ENCODE measurements at places on chromosomes 2 and 18.

DNA sequence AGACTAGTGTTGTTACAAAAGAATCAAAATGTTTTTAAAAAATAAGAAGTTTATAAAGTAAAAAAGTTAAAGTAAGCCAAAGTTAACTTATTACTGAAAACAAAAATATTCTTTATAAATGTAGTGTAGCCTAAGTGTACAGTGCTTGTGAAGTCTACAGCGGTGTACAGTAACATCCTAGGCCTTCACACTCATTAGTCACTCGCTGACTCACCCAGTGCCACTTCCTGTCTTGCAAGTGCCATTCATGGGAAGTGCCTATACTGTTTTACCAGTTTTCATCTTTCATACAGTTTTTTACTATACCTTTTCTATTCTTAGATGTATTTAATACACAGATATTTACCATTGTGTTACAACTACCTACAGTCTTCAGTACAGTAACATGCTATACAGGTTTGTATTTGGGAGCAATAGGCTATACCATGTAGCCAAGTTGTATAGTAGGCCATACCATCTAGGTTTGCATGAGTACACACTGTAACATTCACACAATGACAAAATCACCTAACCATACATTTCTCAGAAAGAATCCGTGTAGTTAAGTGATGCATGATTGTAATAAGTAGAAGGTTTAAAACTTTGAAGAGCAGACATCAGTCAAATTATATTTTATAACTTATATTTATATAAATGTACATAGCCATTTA is 13.4 kb downstream of the SERPINB7 start:
- DNase-seq = no peak

- no peak for DNase-seq
Observed at GRCh38 chr2:128320192-128320905, 1.7 kb upstream of the HS6ST1 start.

GRCh38 chr2:58664523-58665151 is 423.5 kb upstream of the FANCL start:
- DNase-seq = no peak

- DNase-seq = no peak
Observed at GRCh38 chr2:134402410-134402809, 148.5 kb downstream of the MGAT5 start.

- DNase-seq = no peak
Observed at GRCh38 chr18:11948852-11949523, 32.3 kb upstream of the IMPA2 start.

DNA sequence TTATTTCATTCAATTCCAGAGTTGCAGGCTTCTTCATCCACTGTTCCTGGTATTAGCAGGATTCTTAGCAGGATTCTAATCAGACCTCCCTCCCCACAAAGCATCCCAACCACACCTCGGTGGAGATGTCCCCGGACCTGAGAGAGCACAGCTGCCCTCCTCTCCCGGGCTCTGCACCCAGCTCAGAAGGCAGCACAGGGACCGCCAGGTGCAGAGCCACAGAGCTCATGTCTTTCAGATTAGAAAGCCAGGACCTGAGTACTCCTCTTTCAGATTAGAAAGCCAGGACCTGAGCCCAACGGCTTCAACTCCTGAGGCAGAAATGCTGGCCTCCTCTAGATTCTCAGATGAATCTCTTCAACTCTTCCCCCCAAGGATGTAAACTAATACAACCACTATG is 152.3 kb downstream of the MYO5B start:
- DNase-seq = no peak

Measured in GM12891 (cell line).